ENCODE measurements at places on chromosomes 1 and 21.

- DNase-seq = no peak
Measured at GRCh38 chr1:208302699-208303238, 58.6 kb upstream of the PLXNA2 start.

GRCh38 chr1:227958617-227959324, 11.0 kb upstream of the WNT9A start:
- DNase-seq = no peak

DNA sequence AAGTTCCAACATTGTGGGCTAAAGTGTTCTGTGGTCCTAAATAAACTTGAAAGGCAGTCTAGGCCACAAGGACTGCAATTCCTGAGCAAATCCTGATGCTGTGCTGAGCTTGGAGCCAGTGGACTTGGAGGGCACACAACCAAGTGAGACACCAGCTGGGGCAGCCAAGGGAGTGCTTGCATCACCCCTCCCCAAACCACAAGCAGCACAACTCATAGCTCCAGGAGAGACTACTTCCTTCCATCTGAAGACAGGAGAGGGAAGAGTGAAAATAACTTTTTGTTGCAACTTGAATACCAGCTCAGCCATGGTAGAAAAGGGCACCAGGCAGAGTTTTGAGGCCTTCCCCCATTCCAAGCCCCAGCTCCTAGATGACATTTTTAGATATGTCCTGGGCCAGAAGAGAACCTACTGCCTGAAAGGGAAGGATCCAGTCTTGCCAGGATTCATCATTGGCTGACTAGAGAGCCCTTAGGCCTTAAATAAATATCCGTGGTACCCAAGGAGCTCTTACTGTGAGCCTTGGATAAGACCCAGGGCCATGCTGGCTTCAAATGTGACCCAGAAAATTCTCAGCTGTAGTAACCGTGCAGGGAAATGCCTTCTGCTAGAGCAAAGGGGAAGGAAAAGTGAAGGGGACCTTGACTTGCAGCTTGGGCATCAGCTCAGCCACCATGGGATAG, 35.4 kb upstream of the LRRC8B start:
- no peak for DNase-seq

DNA sequence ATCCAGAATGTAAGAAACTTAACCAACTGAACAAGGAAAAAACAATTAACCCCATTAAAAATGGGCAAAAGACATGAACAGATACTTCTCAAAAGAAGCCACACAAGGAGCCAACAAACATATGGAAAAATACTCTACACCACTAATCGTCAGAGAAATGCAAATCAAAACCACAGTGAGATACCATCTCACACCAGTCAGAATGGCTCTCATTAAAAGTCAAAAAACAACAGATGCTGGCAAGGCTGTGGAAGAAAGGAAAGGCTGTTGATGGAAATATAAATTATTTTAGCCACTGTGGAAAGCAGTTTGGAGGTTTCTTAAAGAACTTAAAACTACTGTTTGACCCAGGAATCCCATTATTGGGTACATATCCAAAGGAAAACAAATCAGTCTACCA, 51.2 kb downstream of the RGS4 start:
- DNase-seq = no peak

- DNase-seq = no peak
Measured at GRCh38 chr1:190759807-190760206, 282.1 kb upstream of the BRINP3 start.

DNA sequence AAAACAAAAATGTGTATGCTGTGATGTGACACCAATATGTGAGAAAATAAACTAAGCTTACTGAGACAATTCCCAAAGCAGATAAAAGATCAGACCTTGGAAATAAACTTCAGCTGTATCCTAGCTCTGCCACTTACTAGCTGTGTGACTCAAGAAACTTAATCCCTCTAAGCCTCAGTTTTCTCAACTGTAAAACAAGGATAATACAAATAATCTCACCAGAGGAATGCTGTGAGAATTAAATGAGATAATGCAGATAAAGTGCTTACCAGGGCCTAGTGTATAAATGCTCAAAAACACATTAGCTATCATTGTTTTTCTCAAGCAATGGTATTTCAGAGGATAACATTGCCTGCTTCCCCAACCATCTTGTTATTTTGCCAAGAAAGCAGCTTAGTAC, 2.1 kb downstream of the HEATR1 start:
- DNase-seq = no peak

DNA sequence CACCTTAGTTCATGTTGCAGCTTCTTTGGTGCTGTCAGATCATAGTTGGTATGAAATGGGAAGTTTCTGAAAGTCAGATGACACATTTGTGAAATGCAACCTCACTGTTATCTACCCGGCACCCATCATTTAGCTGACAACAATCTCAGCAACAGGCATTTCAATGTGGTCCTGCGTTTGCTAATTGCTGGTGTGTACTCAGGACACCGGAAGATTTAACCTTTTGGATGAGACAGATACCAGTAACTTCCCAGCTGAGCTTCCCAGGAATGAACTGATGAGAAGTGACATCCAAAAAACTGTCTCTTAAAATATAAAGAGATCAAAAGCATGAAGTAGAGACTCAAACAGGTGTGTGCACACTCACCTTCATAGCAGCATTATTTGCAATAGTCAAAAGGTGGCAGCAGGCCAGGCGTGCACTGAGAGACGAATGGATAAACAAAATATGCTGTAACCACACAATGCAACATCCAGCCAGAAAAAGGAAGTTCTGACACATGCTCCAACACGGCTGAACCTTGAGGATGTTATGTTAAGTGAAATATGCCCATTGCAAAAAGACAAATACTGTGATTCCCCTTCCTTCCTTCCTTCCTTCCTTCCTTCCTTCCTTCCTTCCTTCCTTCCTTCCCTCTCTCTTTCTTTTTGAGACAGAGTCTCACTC, 7.9 kb upstream of the CLDN14 start:
- DNase-seq = no peak

- DNase-seq = no peak
Measured at GRCh38 chr1:77218477-77219165, 609 bp downstream of the PIGK start.

- no peak for DNase-seq
Measured at GRCh38 chr21:29164323-29164942, 34.0 kb downstream of the MAP3K7CL start.

DNA sequence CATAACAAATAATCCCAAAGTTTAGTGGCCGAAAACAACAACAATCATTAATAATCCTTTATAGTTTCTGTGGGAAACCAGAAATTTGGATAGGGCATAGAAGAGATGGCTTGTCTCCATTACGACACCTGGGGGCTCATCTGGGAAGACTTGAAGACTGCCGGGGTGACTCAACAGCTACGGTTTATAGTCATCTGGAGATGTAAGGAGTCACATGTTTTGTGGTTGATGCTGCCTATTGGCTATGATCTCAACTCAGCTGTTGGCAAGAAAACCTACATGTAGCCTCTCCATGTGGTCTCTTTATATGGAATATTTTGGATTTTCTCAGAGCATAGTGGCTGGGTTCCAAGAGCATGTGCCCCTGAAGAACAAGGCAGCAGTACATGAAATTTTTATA, 29.3 kb upstream of the TSPAN2 start:
- no peak for DNase-seq

GRCh38 chr1:65254320-65255034, 54.9 kb upstream of the DNAJC6 start:
- peak; percentile 83 for DNase-seq

GRCh38 chr1:201275253-201275666, 8.0 kb upstream of the PKP1 start:
- DNase-seq = no peak

All from stimulated activated CD4-positive, alpha-beta T cell treated with anti-CD3 and anti-CD28 coated beads, Interleukin-4, amount 100 ng/mL, for 48 hours (primary cell).